ENCODE measurements at places on chromosomes 1 and 21.
A peak's percentile ranks its signal among the peaks of the same experiment; 100 is the strongest.

DNA sequence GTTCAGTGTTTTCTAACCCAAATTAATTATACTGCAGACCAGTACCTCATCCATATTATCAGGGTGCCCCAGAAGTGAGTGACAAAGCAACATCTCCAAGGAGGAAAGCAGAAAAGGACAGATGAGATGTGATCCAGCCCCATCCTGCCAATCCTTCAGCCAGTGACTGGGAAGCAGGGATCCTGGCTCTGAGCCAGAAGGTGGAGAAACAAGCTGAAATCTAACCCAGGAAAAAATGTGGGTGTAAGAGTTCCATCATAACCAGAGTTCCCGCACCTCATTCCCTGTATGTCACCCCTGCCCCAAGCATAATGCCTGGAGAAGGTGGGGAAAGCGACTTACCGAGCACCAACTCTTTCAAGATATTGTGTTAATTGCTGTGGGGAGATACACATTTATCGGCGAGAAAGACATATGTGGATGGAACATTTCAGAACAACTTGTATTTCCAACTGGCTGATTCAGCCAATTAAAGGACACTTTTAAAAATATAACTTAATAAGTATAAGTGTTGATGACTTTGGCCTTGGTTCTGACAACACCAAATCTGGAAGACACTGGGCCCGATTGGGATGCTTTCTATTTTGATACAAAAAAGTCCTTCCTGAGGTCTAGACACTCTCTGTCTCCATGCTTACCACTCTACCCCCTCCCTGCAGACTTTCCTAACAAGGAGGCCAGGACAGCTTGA lies 14.9 kb downstream of the PLEKHA6 start:
- no peak for DNase-seq

GRCh38 chr1:225481738-225482137 lies 53.9 kb upstream of the LBR start:
- peak; percentile 63 for DNase-seq

DNA sequence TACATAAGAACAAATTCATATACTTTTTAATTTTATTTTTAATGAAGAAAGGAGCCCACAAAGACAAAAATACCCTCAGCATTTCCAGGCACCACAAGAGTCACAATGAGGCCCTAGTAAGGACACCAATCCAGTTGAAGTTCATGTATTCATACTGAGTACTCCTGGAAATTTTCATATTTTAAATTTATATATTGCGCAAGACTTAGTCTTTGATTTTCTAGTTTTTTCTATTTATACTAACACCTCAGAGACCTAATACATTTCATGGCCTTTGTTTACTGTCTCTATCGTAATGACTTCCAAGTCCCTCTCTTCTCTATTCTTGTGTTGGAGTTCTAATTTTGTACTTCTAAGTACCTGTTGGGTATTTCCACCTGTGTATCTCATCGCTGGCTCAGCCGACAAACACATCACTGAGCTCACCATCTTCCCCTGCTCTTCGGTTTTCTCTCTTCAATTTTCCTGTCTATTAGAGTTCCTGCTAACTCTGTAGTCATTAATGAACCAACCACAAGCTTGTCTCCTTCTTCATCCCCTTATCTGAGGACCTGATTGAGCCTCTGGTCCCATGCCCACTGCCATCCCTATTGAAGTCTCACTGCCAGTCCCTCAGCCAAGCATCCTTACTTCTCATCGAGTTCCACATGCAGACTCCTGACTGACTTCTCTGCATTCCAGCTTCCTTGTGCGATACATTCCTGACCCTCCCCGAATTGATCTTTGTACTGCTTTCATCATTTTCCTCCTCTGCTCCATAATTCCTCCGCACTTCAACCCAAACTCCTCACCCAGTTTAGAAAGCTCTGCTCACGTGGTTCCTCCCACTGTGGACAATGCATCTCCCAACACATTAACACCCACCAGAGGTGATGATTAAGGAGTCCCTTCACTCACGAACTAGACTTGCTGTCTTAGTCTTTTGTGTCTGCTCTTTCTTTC lies 17.3 kb upstream of the IRF2BP2 start:
- DNase-seq = no peak

DNA sequence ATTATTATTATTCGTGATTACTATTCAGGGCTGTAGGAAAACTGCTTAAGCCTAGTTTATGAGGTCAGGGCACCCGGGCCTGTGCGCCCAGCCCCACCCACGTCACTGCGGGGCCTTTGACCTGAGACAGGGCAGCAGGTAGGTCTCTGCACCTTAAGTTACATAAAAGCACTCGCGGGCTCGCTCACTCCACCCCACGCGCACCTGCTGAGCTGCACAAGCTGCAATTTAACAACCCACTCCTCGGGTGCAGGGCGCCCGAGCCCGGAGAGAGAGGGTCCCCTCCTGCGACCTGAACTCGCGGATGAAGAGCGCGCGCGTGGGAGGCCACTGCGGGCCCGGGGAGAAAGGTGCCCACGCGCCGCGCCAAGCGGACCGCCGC lies 477 bp downstream of the ICMT start:
- DNase-seq = no peak

DNA sequence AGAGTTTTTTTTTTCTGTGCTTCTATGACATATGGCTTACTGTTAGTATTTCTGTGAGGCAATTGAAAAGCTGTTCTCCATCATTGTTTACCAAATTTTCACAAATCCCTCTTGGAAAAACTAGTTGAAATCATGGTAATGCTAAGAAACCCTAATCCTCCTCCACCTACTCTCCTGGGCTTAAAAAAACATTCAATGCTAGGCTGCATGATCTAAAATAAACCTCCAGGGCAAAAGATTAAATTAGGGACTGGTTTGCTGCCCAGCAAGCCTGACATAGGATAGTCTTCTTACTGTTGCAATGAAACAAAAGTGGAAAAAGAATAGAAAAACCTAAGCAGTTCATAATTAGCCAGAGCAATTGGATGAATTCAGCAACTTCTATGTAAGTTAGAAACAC lies 16.1 kb downstream of the C1orf52 start:
- DNase-seq = no peak

DNA sequence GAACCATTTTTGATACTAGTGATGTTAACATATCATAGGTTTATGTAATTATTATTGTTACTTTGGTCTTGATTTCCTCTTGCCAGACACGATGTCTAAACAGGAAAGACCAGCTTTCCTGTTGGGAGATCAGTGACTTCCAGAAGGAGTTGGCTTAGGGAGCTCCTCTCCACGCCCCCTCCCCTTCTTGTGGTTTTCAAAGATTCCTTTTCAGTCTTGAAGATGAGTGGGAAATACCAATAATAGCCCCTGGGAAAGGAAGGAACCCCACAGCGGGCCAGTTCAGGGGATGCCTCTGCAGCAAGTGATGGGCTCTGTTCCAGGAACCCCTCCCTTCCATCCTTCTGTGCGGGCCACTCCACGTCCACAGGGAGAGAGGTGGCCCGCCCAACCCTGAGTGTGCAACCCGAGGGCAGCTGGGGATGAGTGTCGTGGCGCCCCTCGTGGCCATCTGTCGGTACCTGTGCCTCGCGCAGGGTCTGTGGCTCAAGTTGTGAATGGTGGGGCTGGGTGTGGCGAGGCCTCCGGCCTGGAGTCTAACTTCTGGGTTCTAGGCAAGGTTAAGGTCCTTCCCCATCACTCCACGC lies 65.7 kb downstream of the TLR5 start:
- DNase-seq = no peak

- no peak for DNase-seq
These were observed 120.8 kb downstream of the DMRTB1 start for GRCh38 chr1:53580009-53580400.

GRCh38 chr1:110850627-110851026 lies 22.3 kb upstream of the CD53 start:
- no peak for DNase-seq

DNA sequence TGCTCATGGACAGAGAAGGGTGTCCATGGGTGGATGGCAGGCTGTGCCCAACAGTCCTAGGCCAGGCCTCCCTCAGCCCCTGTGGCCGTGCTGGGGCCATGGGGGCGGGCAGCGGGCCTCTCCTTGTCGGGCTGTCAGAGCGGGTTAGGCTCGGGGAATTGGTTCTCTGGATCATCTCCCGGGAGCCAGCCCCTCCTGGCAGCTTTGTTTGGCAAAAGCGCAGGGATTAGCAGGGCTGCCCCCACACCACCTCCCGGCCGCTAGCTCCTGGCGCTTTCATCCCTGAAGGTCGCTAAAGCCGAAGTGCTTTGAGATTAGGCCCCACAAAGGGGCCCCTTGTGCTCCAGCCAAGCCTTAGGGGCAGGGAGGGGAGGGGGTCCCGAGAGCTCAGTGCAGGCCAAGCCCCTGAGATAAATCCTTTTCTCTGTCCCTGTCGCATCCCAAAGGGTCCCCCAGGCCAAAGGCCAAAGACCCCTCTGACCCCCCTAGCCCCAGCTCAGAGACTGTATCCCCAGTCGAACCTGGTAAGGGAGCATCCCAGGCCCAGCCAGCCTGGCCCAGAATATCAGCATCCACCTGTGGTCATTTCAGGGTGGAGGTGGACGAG lies 9.8 kb upstream of the DMBX1 start:
- DNase-seq = no peak

- no peak for DNase-seq
These were observed 40.1 kb downstream of the SYF2 start for GRCh38 chr1:25192154-25192553.

- DNase-seq = no peak
These were observed 57.9 kb downstream of the FGGY start for GRCh38 chr1:59354709-59355337.

GRCh38 chr1:163596541-163597258 lies 274.9 kb downstream of the NUF2 start:
- DNase-seq = no peak

GRCh38 chr1:20949871-20950590 lies 162.9 kb upstream of the HP1BP3 start:
- DNase-seq = no peak

DNA sequence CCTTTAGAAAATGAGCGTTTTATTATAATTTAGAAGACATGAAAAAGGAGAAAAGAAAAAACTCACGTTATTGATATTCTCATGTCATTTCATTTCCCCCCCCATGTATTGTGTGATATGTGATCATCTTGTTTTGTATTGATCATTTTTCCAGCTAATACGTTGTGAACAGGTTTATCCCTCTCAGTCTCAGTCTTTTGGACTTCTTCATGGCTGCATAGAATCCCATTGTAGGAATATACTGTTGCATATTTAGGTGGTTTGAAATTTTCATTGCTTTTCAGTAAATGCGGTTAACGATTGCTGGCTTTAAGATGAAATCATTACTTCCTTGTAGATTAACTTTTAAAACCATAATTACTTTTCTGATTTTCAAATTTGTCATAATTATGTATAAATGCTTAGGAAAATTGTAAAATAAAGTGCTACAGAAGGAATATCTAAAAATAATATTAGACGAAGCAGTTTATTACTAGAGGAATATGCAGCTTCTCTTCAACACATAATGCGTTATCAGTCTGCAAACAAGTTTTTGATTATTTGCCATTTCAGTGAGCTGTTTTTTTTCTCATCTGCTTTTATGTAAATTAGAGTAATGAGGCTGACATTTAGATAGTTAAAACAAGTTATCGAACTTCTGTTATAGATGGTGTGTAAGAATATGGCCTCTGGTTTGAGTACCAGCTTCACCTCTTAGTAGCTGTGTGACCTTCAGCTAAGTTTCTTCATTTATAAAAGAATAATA lies 1.8 kb downstream of the SON start:
- no peak for DNase-seq
